ENCODE measurements at places on chromosomes 12 and 14.

DNA sequence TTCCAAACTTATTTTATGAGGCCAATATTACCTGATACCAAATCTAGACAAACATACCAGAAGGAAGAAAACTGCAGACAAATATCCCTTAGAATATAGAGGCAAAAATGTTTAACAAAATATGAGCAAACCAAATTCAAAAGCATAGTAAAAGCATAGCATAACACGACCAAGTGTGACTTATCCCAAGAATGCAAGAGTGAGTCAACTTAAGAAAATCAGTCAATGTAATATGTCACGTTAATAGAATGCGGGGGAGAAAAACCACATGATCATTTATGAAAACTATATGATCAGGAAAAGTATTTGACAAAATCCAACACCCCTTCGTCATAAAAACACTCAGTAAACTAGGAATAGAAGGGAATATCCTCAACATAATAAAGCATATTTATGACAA, 217.3 kb downstream of the ADGRD1 start:
- DNase-seq: no peak

GRCh38 chr14:55731311-55731872, 151.4 kb downstream of the KTN1 start:
- no peak for DNase-seq

DNA sequence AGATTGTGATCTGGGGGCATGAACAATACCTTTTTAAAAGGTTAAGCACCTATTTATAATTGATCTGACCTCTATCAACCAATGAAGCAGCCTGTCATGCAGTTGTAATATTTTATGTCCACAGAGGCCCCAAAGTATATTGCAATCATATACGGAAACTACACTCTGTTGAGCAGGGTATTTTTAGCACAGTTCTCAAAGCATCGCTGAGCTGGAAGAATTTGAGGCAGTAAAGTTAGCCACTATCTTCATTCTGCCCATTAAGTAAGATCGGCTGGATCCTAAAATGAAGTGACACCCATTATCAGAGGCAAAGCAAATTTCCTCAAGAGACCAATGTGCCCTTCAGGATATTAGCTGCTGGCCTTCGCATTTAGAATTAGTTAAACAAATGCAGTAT, 47.7 kb upstream of the GRIP1 start:
- no peak for DNase-seq

DNA sequence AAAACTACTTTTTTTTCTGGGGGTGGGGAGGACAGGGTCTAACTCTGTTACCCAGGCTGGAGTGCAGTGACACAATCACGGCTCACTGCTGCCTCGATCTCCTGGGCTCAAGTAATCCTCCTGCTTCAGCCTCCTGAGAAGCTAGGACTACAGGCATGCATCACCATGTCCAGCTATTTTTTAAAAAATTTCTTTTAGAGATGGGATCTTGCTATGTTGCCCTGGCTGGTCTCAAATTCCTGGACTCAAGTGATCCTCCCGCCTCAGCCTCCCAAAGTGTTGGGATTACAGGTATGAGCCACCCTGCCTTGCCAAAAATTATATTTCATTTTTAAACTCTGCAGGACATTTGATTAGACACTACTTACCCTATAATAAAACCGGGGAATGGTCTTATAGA, 5.5 kb downstream of the PPP2R3C start:
- no peak for DNase-seq

GRCh38 chr12:34214011-34214410, 191.7 kb downstream of the ALG10 start:
- DNase-seq: no peak

DNA sequence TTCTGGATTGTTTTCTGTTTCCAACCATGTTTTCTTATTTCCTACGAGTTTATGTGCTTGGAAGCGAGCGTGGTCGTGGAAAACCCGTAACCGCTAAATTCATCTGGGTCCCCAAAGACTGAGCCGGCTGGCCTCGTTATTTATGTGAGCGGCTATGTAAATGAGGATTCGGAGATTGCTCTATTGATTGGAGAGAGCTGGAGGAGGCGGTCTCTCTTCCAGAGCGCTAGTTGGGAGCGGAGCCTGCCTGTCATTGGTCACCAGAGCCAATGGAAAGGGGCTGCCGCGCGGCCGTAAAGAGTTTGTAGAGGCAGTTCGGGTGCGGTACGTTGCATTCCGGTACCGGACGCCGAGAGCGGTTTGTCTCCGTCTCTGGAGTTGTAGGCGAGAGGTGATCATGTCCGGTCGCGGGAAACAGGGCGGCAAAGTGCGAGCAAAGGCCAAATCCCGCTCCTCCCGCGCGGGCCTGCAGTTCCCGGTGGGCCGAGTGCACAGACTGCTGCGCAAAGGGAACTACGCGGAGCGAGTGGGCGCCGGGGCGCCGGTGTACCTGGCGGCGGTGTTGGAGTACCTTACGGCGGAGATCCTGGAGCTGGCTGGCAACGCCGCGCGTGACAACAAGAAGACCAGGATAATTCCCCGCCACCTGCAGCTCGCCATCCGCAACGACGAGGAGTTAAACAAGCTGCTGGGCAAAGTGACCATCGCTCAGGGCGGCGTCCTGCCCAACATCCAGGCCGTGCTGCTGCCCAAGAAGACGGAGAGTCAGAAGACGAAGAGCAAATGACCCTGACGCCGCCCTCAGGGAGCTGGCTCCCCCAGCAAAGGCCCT, 29.0 kb downstream of the WBP11 start:
- DNase-seq: peak; percentile 95

GRCh38 chr12:7068994-7069346, 8.5 kb downstream of the C1S start:
- no peak for DNase-seq

GRCh38 chr12:10362828-10363657, 26.8 kb downstream of the KLRK1 start:
- peak; percentile 55 for DNase-seq

DNA sequence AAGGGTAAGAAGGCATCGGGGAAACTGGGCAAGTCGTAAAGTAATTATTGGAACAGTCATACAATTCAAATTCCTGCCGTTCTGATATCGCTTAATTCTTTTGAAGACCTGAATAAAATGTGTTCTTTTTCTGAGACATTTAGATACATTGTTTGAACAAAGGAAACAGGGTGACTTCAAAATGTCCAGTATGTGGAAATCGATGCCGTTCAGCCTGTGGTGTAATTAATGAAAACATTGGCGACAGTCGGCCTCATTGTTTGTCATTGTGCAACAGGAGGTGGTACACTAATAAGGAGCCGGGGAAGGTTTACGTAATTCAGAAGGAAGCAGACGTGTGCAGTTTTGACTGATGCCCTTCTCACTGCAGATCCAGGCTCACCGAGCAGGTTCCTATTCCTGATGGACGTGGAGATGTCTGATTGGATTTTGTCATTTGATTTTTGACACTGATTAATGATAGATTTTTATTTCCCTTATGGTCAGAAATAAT, 92.7 kb downstream of the BORCS5 start:
- DNase-seq: no peak

- no peak for DNase-seq
Measured at GRCh38 chr12:5808981-5809380, 136.1 kb downstream of the ANO2 start.

GRCh38 chr12:78392918-78393317, 471.7 kb upstream of the SYT1 start:
- DNase-seq: peak; percentile 2

DNA sequence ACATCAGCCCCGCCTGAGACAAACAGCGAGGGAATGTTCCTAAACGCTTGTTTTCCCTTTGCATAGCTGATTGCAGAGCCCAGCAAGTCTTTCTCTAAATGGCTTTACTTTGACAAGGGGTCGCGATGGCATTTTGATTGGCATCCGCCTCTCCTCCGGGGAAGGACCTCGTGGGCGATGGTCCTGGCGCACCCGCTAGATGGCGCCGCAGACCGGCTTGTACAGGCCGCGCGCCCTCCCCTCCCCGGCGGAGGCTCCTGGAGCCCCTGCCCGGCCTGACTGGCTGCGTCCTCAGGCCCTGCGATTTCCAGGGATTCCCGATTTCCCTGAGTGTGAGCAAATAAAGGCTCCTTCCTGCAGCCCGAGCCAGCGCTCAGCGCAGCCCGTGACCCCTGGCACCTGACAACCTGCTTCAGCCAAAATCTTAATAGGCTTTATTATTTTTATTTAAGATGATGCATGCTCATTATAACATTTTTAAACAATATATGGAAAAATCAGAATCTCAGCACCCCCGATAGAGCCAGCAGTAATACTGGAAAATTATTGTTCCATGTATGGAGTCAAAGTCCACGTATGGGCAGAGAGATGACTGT, 468.3 kb downstream of the AACS start:
- DNase-seq: no peak

DNA sequence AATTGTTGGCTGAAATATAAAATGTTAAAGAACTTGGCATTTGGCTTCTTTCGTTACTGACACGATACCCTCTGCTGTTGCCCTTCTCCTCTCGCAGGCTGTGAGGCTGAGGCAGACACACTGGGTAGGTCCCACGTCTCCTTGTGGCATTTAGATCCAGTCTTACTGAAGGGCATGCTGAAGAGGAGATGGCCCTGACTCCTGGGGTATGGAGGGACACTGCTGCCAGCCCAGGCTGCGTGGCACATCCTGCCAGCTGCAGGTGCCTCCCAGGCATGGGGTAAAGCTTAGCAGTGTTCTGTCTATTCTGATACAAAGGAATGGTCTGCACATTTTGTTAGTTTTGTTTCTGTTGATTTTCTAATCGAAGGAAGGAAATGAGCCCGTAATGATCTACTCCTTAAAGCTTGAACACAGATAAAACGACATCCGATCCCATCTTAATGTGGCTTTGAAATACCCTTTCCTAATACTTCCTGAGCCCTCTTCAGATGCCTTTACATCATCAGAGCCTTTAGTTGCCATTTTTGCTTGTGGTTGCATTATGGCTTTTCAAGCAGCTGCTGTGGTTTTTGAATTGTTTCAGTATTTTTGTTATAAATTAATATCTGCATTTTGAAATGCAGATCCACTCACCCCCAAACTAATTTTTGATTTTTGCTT, 61.1 kb downstream of the WDR20 start:
- DNase-seq: no peak

DNA sequence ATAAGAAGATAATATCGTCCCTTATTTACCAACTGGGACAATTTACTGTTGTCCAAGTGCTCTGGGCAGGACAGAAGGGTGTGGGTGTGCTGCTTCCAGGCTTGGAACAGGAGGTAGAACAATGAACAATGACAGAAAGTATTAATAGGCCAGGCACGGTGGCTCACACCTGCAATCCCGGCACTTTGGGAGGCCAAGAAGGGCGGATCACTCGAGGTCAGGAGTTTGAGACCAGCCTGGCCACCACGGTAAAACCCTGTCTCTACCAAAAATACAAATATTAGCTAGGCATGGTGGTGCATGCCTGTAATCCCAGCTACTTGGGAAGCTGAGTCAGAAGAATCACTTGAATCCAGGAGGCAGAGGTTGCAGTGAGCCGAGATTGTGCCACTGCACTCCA, 2.5 kb downstream of the IFI27 start:
- DNase-seq: no peak

- DNase-seq: no peak
Measured at GRCh38 chr14:61567838-61568571, 127.3 kb upstream of the HIF1A start.

DNA sequence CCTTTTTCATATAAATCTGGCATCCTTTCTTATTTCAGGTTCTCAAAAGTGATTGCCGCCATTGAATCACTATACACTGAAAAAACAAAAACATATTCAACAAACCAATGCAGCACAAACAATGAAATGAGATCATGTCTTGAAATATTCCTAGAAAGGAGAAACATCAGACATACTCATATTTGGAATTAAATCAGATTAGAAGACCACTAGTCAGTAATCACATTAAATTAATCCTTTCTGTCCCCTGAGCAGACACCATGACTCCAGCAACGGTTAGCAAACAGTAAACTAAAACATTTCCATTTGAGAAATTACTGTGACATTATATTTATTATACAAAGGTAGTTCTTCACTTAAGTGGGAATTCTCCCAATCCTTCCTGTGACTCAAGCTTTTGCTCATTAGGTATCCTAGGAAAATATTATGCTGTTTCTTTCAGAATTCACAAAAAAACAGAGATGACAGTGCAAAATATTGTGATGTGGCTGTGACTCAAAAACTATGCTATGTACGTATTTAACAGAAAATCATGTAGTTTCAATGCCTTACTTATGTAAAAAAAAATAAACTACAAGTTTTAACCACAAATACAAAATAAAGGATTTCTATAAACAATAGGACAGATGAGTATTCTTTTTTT, 29.7 kb downstream of the CPNE8 start:
- DNase-seq: peak; percentile 61

GRCh38 chr12:121968876-121969275, 50.5 kb downstream of the CFAP251 start:
- DNase-seq: no peak

DNA sequence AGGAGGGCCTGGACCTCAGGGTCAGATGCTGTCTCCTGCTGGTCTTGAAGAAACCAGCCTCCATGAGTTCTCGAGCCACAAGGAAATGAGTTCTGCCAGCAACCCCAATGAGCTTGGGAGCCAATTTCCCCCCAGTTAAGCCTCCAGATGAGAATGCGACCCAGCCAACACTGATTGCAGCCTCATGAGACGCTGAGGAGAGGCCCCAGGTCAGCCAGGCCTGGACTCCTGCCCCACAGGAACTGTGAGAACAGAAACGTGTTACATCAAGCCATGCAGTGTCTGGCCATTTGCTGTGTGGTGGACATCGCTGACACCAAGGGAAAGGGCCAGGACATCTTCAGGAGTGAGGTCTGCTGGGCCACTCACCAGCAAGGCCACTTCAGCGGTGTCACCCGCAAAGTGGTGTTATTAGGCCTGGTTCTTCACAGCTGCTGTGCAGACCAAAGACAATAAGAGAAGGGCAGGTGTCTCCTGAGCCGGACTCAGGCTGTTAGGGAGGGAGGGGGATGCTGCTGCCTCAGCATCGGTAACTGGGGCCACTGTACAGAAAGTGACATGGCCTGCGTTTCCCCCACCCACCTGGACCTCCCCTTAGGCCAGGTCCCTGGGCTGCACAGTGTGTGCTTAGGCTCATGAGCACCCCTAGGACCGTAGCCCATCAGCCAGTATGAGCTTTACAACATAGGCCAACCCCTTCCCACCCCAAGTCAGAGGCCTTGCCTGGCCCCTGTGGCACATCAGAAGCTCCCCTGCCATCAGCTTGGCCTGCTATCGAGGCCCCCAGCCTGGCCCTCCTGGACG, 272.4 kb upstream of the RTL1 start:
- DNase-seq: no peak

DNA sequence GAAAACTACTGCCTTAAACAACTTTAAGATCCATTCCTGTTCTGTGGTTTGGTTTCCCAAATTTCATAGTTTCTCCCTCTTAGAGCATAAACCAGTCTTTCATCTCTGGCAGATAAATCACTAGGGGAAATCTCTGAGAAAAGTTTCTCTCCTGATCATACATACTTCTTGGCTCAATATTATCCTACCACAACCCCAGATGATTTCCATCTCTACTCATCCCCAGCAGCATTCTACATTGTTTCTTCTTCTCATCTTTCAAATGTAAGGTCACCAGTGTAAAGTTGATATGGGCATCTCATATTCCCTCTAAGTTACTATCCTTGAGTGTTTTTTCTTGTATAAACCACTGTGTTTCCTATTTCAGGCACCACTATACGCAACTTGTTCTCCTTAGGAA, 45.9 kb upstream of the PLEKHG7 start:
- DNase-seq: no peak
